ENCODE measurements at places on chromosomes 7 and 10.

GRCh38 chr10:75525646-75526045, 94.2 kb downstream of the LRMDA start:
- no peak for DNase-seq

- DNase-seq = peak; percentile 57
These were observed 16.7 kb downstream of the SKIDA1 start for GRCh38 chr10:21508706-21509331.

DNA sequence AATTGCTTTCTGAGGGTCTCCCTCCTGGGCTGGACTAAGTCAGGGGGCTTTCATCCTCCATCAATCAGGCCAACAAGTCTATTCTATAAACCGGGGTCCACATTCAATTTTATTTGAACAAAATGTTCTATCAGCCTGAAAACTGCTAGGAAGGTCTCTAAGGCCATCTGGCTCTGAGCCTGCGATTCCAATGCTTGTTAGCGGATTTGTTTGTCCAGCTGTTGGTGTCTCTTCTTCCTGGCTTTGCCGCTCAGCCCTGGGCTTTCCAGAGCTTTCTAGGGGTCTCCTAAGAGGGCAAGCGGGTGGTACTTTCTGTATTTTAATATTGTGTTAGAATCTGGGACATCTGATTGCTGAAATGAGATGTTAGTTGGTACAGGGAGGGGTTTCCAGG, 136.7 kb downstream of the VIPR2 start:
- DNase-seq = peak; percentile 93

- DNase-seq = no peak
These were observed 457 bp downstream of the ACADSB start for GRCh38 chr10:123009105-123009820.

Measured in tongue (tissue), 3 donors.